ENCODE measurements at places on chromosomes 4 and X.

DNA sequence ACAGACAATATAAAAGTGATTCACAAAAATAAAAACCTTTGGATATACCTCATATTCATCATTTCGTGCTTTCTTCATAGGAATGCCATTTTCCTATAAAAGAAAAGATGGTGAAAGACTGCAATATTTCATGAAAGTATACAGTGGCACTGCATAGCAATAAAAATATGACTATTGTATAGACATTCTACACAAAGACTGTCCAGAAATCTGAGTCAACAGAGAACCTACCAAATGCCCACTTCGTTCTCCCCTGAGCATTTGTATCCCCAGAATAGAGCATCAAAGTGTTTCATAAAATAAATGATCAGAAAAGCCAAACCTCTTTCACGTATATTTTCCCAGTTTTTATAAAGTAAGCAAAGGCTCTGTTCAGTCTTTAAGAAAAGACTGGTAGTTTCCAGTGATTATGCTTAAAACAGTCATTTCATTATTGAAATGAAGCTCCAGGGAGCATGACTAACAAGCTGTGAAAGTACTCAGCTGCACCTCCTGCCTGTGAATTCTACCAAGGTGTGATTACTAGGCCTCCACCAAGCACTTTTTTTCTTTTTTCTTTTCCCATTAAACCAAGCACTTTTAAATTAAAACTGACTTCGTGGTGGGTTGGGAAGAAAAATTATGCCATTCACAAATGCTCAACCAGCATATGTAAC lies 20.2 kb downstream of the PPA2 start:
- no peak overlapping the region for H3K27ac ChIP-seq
- H3K36me3 ChIP-seq: no peaks in the 10 kb centered on the region
- H3K27me3 ChIP-seq: no peaks in the 10 kb centered on the region
- H3K4me3 ChIP-seq: no peak overlapping the region
- peak; percentile 59 for DNase-seq
- no peaks in the 10 kb centered on the region for H3K4me1 ChIP-seq

GRCh38 chrX:21666679-21667078 lies 8.5 kb upstream of the KLHL34 start:
- DNase-seq: no peak
- no peaks in the 10 kb centered on the region for H3K36me3 ChIP-seq
- H3K4me3 ChIP-seq: no peak overlapping the region
- H3K27ac ChIP-seq: no peak overlapping the region
- H3K4me1 ChIP-seq: no peaks in the 10 kb centered on the region
- no peaks in the 10 kb centered on the region for H3K27me3 ChIP-seq

DNA sequence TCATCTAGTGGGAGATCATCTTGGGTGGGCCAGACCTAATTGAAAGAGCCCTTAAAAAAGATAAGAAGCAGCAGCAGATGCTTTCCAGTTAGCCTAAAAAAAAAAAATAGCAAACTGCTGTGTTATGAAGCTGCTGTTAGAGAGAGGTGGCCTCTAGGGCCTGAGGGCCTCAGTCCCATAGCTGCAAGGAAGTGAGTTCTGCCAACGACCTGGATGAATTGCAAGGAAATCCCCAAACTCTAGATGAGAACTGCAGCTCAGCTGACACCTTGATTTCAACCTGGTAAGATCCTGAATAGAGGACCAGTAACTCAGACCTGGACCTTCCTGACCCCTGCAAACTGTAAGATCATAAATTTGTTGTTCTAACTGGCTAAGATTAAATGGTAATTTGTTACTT lies 275.2 kb downstream of the TENM3 start:
- H3K27ac ChIP-seq: no peak overlapping the region
- no peaks in the 10 kb centered on the region for H3K4me1 ChIP-seq
- H3K4me3 ChIP-seq: no peak overlapping the region
- DNase-seq: peak; percentile 39
- H3K36me3 ChIP-seq: no peaks in the 10 kb centered on the region

DNA sequence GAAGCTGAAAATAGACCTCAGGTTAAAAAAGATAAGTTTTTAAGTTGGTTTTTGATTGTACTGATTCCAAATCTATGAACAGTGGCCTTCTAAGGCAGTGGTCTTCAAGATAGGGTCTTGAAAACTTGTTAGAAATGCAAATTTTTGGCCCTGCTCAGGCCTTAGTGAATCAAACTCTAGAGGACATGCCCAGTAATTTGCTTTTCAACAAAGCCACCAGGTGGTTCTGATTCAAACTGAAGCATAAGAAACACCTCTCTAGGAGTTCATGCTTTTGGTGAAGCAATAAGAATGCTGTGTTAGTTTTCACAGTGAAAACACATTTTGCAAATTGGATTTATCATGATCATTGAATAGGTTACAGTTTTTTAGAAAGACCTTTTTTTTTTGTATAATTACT lies 1849.4 kb upstream of the AGA start:
- H3K4me1 ChIP-seq: no peaks in the 10 kb centered on the region
- H3K27ac ChIP-seq: no peak overlapping the region
- no peaks in the 10 kb centered on the region for H3K27me3 ChIP-seq
- no peak for DNase-seq

- DNase-seq: peak; percentile 33
- H3K27me3 ChIP-seq: no peaks in the 10 kb centered on the region
- H3K4me1 ChIP-seq: no peaks in the 10 kb centered on the region
Observed at GRCh38 chrX:129842510-129843208, 1.0 kb downstream of the ZDHHC9 start.

DNA sequence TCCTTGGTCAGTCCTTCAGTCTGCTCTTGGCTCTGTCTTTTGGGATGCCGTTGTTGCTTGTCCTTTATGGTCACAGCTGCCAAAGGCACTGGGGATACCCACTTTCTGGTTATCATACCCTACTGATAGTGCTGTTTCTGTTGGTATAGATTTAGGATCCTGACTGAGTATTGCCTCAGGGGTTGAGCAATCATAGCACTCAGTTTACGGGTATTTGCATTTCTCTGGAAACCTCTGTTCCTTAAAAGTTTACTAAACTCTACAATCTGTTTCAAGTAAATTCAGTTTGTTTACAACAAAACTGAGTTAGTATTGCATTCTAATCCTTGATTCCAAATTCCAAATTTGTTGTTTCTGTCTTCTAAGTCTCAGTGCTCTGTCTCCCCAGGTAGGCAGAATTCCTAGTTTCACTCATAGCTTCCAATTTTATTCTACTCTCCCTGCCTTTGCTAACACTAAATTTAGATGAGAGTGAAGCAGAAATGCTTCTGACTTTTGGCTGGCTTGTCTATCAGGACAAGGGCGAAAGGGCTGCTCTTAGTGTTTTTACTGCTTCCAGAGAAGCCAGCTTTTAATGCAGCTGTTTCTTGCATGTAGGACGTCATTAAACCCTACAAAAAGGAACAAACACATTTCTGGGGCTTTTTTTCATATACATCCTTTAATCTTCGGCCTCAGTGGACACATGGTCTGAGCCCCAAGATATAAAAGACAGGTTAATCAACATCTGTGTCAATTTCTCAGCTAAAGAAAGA lies 17.2 kb upstream of the TET2 start:
- H3K36me3 ChIP-seq: no peaks in the 10 kb centered on the region
- no peaks in the 10 kb centered on the region for H3K27me3 ChIP-seq
- H3K4me1 ChIP-seq: no peaks in the 10 kb centered on the region
- DNase-seq: no peak
- no peak overlapping the region for H3K27ac ChIP-seq

GRCh38 chrX:43703211-43703791 lies 47.2 kb downstream of the MAOA start:
- no peaks in the 10 kb centered on the region for H3K27me3 ChIP-seq
- no peak for DNase-seq
- no peaks in the 10 kb centered on the region for H3K36me3 ChIP-seq
- no peak overlapping the region for H3K27ac ChIP-seq
- no peak overlapping the region for H3K4me3 ChIP-seq

- H3K4me3 ChIP-seq: no peak overlapping the region
- H3K27me3 ChIP-seq: no peaks in the 10 kb centered on the region
- H3K4me1 ChIP-seq: no peaks in the 10 kb centered on the region
- DNase-seq: peak; percentile 8
- no peaks in the 10 kb centered on the region for H3K36me3 ChIP-seq
Observed at GRCh38 chr4:85725721-85726170, 250.8 kb downstream of the ARHGAP24 start.

- no peaks in the 10 kb centered on the region for H3K36me3 ChIP-seq
- H3K27me3 ChIP-seq: no peaks in the 10 kb centered on the region
- H3K4me3 ChIP-seq: no peak overlapping the region
- no peaks in the 10 kb centered on the region for H3K4me1 ChIP-seq
Observed at GRCh38 chrX:23012636-23013035, 12.9 kb downstream of the DDX53 start.

DNA sequence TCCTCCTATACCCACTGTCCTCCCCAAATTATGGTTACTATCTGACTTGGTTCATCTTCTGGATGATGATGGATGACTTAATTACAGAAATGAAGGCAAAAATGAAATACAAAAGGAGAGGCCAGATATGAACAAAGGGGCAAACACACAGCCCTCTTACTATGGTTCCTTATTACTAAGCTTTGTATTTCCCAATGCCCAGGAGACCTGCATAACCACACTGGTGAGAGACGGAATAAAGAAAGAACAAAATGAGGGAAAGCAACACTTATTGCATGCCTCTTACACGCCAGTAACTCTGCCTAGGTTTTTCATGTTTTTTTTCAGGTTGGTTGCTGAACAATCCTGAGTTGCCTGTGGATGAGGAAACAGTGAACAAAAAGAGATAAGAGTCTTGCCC lies 120.5 kb downstream of the SLC10A7 start:
- DNase-seq: no peak
- H3K36me3 ChIP-seq: no peaks in the 10 kb centered on the region
- no peaks in the 10 kb centered on the region for H3K4me1 ChIP-seq
- H3K27me3 ChIP-seq: no peaks in the 10 kb centered on the region
- no peak overlapping the region for H3K27ac ChIP-seq
- no peak overlapping the region for H3K4me3 ChIP-seq

GRCh38 chr4:54793856-54794422 lies 136.2 kb downstream of the KIT start:
- no peaks in the 10 kb centered on the region for H3K36me3 ChIP-seq
- no peaks in the 10 kb centered on the region for H3K27me3 ChIP-seq
- H3K27ac ChIP-seq: no peak overlapping the region
- DNase-seq: no peak
- H3K4me1 ChIP-seq: no peaks in the 10 kb centered on the region

DNA sequence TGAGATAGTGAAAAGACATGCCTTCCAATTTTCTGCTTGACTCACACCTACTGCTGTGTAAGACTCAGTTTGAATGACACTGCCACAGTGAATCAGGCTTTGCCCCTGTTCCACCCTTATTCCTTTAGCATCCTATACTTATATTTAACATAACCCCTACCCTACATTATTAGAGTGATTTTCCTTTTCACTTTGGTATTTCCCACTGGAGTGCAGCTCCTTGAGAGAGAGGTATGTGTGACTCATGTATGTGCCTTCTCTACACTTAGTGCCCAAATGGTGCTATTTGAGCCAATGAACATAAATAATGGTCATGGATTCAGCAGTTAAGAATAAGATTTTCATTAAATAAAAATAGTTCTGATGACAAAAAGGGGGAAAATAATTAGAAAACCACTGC lies 69.5 kb downstream of the RRAGB start:
- H3K27me3 ChIP-seq: no peaks in the 10 kb centered on the region
- H3K27ac ChIP-seq: no peak overlapping the region
- DNase-seq: no peak
- no peaks in the 10 kb centered on the region for H3K36me3 ChIP-seq
- H3K4me3 ChIP-seq: no peak overlapping the region

DNA sequence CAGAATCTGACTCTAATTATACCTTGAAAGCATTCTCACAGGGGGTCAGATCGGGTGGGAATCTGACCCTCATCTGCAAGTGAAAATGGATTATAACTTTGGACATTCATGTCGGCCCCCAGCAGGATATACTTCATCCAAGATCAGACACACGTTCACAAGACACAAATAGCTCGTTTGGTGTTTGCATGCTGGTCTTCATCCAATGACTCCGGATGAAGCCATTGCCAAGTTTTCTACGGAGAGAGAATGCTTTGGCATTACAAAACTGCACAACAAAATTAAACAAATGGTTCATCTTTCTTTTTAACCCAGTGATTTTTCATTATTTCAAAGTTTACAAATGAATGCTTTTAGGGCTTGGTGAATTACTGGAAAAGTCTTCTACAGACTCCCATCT lies 105.5 kb downstream of the MID1 start:
- H3K27ac ChIP-seq: no peak overlapping the region

DNA sequence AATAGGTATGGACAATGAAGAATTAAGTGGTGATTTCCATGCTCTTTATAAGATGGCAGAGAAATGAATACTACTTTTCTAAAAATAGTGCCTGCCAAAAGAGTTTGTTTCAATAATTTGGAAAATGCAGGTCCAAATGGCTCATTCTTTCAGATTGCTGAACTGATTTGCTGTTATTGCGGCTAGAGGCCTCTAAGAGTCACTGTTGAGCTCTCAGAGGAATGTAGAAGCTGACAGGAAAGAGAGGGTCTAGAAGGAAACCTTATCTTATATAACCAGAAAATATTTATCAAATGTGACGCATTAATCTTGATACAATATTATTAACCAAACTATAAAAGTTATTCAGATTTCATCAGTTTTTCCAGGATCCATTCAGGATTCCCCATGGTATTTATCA lies 65.7 kb upstream of the PAGE1 start:
- no peaks in the 10 kb centered on the region for H3K4me1 ChIP-seq
- H3K27me3 ChIP-seq: no peaks in the 10 kb centered on the region
- H3K4me3 ChIP-seq: no peak overlapping the region

DNA sequence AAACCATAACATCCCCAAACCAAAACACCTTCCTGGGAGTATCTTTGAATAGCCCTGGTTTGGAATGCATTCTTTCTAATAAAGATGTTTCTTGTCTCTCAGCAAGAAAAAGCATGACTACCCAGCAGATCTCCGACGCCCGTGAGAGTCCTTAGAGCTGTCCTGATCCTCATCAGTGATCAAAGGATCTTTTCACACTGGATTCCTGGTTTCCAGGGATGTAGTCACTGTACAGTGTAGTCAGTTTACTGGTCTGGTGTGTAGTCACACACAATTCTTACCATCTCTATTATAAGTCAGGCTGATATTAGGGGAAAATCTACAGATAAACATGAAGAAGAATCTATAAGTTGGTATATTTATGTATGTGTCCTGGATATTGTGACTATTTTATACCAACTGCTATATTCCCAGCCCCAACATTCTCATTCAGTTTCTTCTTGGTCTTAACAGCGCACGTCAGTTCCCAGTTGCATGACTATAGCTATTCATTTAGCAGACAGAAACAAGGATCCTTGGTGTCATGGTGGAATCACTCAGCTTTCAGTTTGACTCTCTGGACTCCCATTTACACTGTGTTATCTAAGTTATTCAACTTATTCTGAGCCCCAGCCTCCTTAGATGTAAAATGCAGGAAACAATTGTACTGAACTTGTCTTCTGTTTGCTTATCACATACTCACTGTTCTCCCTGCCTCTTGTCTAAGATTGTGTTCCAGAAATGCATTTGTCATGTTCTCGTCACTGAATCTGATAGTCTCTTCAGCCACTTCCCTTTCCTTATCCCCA lies 68.3 kb downstream of the SLIT2 start:
- no peak for DNase-seq
- H3K27ac ChIP-seq: no peak overlapping the region

DNA sequence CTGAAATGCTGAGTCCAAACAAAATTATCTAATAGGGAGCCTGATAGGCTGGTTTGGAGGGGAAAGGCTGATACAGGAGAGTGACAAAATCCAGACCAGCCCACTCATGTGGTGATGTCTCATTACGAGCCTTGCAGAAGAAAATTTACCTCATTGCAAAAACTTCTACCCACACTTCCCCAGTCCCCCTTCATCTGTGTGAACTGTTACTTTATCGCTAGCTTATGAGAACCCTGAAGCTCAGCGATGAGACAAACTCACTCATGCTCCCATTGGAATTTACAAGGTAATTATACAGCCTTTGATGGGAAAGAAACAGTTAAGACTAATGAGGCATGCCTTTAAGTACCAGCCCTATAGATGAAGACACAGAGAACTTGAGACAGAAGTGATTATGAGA lies 76.1 kb downstream of the ARHGAP6 start:
- no peaks in the 10 kb centered on the region for H3K27me3 ChIP-seq
- no peaks in the 10 kb centered on the region for H3K36me3 ChIP-seq
- no peak for DNase-seq
- H3K4me1 ChIP-seq: no peaks in the 10 kb centered on the region

Measured in mesendoderm (in vitro differentiated cells).